ENCODE measurements at places on chromosomes 5 and 9.

DNA sequence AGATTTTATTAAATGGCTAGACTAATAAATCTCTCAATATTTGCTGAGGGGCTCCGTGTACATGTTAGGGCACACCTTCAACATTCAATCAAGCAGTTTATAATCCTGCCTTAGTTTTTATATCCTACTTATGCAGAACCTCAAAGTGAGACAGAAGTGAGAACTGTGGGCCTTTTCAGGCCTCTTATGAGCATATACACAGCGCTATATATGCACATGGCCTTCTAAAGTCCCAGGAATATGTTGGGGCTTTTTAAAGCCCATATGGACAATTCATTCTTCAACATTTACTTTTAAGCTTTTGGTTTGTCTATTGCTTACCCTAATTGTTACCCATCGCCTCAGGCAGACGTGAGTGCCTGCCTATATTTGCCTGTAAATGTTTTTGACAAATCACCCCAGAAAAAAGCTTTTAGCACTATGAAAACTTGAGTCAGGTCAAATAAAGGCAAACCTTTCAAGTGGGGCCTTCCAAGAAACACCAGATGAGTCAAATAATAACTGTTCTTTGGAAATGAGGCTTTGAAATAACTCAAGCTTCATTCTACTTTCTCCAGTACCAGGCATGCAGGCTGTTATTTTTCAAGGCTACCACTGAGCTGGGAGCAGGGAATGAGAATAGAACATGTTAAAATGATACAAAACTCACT, 58.2 kb downstream of the ESM1 start:
- no peak for DNase-seq

DNA sequence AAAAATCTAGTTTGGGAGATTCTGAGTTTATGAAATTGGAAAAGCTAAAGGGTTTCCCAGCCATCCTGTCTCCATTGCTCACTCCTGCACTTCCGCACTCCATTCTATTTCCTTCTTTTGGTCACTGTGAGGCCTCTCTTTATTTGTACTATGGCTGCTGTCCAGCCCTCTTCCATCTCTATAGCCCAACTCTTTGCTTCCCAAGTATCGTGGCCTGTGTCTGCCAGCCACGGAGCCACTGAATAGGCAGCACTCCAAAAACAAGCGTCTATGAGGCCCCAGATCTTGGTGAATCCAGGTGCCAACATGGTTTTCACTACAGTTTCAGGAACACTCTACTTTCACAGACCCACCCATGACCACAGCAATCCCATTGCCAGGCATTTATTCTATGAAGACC, 37.2 kb downstream of the GRAMD2B start:
- no peak for DNase-seq

- peak; percentile 29 for DNase-seq
Measured at GRCh38 chr5:53936481-53937352, 373.7 kb downstream of the ARL15 start.

DNA sequence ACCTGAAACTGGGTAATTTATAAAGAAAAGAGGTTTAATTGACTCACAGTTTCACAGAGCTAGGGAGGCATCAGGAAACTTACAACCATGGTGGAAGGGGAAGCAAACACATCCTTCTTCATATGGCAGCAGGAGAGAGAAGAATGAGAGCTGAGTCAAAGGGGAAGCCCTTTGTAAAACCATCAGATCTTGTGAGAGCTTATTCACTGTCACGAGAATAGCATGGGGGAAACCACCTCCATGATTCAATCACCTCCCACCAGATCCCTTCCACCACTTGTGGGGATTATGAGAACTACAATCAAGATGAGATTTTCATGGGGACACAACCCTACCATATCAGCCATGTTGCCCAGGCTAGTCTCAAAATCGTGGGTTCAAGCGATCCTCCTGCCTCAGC, 143.4 kb downstream of the FGF18 start:
- DNase-seq = no peak

- DNase-seq = no peak
Measured at GRCh38 chr9:17422994-17423680, 155.7 kb upstream of the SH3GL2 start.

DNA sequence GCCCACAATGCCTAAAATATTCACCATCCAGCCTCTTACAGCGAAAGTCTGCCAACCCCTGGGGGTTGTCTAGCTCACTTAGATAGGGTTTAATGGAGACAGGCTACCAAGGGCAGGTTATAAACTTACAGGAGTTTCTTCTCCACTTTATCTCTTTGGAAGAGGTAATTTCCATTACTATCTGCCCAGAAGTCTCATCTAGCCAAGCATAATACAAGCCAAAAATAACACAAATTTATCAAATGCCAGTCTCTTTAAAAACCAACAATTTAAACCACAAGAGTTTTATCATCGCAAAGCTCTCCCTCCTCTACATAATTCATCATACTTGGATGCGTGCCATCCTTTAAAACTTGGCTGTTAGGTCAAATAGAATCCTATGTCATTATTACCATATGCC, 6.2 kb downstream of the RBM22 start:
- no peak for DNase-seq

DNA sequence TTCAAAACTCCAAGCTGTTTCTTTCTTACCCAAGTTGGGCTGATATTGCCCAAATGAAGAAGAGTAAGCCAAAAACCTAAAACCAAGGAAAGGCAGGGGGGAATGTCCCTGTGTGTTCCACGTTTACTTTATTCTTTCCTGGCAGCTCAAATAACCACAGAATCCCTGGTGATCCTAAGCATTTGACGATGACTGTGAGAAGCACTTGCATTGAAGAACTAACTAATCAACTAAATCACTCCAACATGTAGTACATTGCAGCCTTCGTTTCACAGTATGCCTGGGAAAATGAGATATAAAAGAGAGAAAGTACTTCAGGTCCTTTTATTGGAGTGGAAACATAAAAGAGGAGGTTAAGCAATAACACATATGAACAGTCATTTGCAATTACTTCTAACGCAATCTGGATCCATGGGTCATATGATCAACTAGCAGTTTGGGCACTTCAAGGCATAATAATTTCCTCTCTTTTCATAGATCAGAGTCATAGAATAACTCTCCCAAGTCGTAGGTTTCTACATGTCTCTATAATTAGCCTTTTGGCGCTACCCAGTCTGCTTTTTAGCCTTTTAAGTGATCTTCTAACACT, 338.4 kb downstream of the TMEM167A start:
- DNase-seq = no peak

DNA sequence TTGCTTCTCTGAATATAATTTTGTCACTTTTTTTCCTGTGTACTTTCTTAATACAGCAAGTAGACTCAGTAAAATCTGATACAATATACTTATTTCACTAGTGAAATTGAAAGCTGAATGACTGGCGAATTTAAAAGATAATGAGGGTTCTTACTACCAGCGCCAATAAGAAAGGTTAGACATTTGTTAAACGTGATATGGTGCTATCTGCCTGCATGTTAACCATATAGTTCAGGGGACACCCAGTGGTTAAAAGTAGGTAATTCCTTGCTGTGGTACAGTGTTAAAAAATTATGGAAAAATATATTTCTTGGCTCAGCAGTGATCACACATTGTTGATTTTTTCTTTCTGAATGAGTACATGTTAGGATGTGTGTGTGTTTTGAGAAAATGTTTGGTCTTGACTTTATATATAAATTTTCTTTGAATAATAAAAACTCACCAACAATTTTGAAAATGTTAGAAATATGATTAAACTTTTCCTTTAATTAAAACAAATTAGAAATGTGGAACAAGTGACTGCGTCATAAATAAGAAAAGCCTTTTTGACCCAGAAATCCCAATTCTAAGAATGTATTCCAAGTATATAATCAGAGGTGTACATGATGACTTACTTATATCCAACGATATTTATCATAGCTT, 25.8 kb downstream of the CAST start:
- DNase-seq = no peak

GRCh38 chr9:128180001-128180400, 11.4 kb downstream of the CIZ1 start:
- DNase-seq = no peak

GRCh38 chr5:172093559-172093958, 87.1 kb upstream of the FBXW11 start:
- DNase-seq = peak; percentile 50

DNA sequence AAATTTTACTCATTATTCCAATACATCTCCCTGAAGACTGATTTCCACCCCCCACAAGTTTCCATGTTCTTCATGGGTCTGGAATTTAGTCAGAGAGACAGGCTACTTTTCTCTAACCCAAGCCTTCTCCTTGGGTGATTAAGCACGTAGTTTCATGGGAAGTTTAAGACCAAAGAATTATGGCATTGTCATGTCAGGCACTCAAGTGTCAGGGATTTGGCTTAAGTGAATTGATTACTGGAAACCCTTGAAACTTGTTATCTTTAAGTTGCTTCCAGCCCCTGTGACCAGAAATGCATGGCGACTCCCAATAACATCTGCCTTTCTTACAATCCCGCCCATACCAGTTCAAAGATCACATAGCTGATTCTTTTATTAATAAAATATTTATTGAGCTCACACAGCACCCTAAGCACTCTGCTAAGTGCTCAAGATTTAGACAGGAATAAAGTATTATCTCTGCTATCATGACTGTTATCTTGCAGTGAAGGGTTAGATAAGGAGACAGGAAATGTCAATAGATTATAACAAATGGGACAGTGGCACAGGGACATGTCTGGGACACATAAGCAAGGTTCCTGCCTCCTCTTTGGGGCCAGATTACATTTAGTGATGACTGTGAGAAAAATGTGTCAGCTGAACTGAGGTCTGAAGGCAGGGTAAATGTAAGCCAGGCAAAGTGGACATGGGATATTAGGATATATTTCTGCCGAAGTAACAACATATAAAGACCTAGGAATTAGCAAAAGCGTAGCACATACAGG, 241.2 kb upstream of the TNC start:
- no peak for DNase-seq

DNA sequence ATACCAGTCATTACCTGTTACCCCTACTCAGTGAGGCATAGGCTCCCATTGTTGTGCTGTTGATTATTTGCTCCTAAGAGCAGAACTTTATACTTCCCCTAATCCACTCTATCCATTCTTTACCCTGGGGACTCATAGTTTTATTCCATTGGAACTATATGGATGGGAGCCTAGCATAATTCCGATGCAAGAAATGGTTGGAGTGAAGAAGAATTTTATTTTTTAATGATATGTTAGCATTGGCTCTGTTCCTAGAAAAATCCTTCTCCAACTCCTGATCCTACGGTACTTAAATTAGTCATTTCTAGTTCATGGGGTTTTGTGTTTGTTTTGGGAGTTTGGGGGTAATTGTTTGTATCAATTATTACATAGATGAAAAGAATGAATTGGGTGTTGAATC, 191.5 kb downstream of the GOLPH3 start:
- DNase-seq = no peak

GRCh38 chr5:156755421-156756087, 94.5 kb upstream of the PPP1R2B start:
- DNase-seq = no peak

DNA sequence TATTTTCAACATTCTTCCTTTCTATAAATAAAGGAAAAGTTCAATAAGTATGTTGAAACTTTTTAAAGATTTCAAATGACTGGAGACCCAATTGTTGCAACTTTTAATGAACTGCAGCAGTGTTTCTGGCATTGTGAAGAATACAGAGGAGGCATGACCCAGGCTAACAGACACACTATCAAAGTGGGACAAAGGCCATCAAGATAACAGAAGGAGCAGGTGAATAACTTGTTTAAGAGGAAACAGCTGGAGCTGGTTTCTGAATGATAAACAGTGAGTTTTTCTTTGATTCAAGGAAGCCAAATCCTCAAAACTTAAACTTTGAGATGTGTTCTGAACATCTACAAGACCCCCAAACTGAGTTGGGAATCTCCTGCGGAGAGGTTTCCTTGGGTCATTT, 734.6 kb downstream of the TLR4 start:
- DNase-seq = no peak

DNA sequence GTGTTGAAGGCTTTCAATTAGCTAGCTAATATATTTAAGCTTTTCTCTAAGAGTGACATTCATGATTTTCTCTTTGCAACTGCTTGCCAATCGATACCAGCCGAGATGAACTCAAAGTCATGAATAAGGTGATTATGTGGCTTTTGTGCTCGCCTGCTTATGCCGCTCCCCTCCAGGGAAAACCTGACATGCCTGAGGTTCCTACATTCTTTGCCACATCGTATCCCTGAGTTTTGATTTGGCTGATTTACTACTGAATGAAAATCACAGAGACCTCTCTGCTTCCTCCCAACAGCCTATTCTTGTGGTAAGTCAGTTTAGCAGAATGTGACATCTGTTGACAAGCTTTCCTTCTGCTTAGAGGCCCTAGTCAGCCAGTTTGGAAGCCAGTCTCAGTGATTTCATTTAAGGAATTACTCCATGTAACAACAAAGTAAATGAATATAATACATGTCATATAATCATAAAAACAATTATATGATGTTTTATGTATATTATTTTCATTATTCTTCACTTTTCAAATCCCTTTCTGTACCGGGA, 513.4 kb downstream of the CSNK1G3 start:
- no peak for DNase-seq

DNA sequence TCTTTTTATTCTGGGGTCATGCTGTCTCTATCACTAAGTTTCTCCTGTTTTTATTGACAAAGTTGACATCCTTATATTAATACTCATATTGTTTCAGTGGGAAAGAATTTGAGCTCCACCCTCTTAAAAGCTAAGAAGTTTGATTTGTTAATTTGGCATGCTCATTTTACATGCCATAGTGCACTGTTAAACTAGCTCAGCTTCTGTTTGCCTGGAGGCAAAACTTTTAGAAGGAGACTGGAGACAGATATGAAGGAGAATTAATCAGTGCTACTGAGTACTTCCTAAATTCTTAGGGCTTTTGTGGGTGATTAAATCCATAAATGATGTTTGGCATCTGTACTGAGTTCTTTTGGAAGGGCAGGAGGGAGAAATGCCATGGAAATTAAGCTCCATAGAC, 138.9 kb downstream of the NTRK2 start:
- DNase-seq = no peak

GRCh38 chr9:4333231-4333740, 33.4 kb upstream of the GLIS3 start:
- DNase-seq = no peak

DNA sequence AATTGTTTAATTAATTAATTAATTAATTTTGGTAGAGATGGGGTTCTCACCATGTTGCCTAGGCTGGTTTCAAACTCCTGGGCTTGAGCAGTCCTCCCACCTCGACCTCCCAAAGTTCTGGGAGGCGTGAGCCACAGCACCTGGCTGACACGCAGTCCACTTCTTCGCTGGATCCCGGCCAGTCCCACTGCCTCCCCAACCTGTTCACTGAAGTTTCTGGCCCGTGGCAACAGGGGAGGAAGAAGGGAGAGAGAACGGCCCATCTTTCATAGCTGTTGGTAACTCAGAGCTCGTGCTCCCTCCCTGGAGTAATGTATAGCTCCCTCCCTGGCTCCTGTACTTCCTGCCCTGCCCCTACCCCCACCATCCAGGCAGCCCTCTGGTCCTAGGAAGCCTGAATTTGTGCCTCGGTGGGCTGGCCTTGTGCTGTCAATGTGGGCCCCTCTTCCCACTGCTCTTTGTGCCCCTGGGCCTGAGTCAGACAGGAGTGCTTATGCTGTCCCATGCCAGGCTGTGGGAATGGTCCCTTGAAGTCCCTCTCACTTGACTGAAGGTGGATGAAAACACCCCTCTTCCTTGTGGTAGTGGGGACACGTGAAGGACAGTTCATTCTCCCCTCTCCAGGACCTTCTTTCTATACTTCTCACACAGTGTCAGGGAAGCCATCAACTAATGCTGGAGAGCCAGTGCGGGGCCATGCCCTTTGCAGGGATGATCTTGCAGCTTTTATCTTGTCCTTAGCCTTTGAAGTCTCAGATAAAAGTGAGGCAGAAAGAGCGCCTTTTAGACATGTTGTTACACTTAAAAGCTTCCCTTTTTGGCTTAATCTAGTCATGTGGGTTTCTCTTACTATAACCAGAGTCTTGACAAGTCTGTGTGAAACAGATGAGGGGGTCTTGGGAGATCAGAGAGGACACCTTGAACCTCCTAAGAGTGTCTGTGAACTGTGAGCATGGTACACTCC, 38.1 kb downstream of the ANGPTL2 start:
- no peak for DNase-seq

Data from left ventricle myocardium inferior (tissue), 1 donor.